CD4-positive, alpha-beta T cell treated with Interleukin-21 for 1 hour (primary cell): ENCODE measurements at places on chromosomes 12 and 14.
A peak's percentile ranks its signal among the peaks of the same experiment; 100 is the strongest.

DNA sequence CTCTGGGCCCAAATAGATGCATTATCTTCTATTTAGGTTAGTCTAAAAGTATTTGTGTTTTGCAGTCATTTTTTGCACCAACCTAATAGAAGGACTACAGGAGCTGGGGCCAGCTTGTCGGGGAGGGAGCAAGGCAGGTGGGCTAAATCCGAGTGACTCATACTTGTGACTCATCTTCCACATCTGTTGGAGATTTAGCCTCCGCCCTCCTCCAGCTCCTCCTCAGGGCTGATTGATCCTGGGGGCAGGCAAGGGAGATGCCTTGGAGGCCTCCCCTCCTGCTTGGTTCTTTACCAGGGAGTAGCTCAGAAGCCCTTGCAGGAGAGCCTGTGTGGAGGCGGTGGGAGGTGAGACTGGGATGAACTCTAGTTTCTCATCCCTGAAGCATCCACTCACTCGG is 27.9 kb downstream of the RHOF start:
- no peak for DNase-seq

DNA sequence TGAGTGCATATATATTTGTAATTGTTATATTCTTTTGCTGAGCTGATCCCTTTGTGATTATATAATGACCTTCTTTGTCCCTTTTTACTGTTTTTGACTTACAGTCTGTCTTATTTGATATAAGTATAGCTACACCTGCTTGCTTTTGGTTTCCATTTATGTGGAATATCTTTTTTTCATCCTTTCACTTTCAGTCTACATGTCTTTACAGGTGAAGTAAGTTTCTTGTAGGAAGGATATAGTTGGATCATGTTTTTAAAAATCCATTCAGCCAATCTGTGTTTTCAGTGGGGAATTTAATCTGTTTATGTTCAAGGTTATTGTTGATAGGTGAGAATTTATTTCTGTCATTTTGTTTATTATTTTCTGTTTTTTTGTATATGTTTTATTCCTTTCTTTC is 12.1 kb downstream of the GZMH start:
- DNase-seq = no peak

DNA sequence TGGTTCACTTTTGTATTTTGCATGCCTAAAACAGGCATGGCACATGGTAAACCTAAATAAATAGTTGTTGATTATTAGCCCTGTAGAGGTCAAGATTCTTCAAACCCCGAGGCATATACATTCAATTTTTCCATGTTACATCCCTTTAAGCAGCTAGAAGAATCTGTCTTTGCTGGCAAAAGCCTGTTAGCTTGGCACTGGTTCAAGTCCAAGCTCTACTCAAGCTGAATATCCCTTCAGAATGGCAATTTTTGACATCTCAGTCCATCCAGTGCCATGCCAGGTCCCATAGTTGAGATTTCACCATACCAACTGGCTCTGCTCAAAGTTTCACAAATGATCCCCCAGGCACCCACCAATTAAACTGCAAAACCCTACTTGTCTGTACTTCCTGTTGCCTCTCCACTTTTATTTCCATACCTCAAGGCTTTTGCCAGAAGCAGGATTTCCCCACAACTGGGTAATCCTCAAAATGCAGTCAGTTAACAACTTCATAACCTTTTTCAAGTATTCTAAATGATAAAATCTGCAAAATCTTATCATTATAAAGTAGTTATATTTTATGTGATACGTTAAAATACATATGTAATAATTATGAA is 9.0 kb upstream of the DCN start:
- DNase-seq = no peak

DNA sequence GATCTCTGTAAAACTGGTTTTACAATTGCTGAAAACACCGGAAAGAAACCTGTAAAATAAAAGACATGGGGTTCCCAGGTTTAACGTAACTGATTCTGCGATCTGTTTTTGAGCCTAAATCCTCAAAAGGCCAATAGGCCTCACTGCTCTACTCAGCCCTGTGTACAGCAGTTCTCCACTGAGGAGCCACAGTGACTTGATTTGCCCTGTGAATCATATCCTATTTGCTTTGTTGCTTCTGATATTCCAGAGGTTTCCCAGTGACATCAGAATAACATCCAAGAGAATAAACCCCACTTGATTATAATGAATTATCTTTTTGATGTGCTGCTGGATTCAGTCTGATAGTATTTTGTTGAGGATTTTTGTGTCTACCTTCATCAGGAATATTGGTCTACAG is 27.5 kb downstream of the MDM1 start:
- DNase-seq = no peak

DNA sequence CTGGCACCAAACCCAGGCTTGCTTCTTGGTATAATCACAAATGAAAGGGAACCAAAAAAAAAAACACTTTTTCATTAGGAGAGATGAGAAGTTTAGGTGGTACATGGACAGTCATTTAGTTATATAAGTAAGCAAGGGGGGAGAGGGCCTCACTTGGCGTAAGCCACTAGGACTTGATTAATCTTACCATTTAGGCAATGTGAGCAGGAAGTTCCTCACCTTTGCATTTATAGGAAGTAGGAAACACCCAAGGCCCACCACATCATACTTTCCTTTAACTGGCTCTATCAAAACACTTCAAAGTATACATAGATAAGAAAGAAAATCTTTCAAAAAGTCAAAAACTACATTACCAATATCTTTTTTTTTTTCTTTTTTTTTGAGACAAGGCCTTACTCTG is 6.7 kb upstream of the RPS6KA5 start:
- peak; percentile 65 for DNase-seq

GRCh38 chr14:75401361-75401760 is 26.5 kb upstream of the JDP2 start:
- DNase-seq = no peak

GRCh38 chr12:4044736-4045730 is 171.8 kb upstream of the PARP11 start:
- no peak for DNase-seq

DNA sequence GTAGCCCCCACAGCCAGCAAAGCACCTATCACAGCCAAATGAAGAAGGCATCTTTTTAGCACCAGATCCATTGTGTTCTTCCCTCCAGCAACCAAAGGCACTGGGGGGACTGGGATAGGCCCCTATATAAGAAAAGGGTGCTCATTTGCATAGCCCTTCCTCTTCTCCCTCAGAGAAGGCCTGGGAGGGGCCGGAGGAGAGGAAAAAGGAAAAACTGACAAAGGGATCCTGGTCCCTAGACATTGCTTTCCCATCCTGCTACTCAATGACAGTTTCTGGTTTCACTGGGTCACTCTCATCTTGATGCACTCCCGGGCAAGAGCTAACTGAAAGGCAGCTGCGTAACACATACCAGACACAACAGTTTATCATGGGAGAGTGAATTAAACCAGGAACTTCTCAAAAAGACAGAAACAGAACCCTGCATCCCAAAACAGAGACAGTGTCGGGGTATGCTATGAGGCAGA is at the start of gene PMEL:
TSS of gene PMEL (minus strand) at position 102 of the 467 bp plus-strand sequence. CDS start at position 71, 31 bp downstream.
- DNase-seq = no peak

GRCh38 chr12:43978556-43978955 is 142.7 kb downstream of the TMEM117 start:
- DNase-seq = no peak

DNA sequence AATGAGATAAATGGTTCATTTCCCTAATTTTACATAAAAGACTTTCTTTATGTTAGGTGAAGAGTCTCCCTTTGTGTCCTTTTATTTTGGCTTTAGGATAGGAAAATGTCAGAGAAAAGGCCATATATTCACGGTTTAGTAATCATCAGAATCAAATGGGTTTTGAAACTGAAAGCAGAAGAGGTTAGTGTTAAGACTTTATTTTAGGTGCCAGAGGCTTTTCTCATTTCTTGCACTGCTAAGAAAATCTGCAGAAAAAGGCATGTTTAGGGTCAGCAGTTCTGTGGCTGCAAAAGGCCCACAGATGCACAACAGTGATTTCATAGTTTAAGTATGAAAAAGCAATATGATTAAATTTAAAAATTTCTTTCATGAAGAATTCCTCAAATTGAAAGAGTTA is 80.4 kb upstream of the SINHCAF start:
- DNase-seq = no peak

GRCh38 chr14:99475179-99475578 is 5.5 kb downstream of the SETD3 start:
- DNase-seq = no peak

DNA sequence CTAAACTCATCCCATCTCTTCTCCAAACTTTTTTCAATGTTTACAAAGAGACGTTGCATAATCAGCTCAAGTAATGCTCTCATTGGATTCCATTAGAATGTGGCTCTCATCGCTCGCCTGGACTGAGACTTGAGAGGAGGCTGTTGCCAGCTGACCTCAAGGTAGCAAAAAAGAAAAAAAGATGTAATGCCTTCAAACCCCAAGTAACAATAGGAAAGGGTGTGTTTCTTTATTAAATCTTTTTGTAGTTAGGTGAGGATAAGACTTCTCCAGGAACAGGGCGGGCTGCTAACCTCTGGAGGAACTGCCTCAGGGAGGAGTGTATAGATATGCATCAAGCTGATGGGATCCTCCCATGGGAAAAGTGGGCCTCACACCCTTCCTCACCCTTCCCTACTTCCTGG is 956 bp upstream of the PTHLH start:
- no peak for DNase-seq

DNA sequence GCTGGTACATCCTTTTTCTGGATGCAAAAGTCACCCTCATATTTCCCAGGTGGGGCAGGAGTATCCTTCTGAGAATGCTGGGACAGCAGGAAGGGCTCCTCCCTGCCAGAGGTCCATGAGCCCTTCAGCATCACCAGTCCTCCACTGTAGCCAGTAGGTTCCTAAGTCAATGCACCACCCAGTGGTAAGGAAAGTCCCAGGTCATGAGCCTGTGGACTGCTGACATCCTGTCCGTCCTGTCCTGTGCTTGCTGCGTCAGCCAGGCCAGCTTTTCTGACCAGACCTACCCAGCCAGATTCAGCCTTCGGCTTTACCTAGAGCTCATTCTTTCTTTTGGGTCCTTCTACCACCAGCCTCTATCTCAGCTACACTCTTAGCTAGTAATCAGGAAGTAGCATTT is 23.0 kb upstream of the ACTN1 start:
- peak; percentile 15 for DNase-seq

DNA sequence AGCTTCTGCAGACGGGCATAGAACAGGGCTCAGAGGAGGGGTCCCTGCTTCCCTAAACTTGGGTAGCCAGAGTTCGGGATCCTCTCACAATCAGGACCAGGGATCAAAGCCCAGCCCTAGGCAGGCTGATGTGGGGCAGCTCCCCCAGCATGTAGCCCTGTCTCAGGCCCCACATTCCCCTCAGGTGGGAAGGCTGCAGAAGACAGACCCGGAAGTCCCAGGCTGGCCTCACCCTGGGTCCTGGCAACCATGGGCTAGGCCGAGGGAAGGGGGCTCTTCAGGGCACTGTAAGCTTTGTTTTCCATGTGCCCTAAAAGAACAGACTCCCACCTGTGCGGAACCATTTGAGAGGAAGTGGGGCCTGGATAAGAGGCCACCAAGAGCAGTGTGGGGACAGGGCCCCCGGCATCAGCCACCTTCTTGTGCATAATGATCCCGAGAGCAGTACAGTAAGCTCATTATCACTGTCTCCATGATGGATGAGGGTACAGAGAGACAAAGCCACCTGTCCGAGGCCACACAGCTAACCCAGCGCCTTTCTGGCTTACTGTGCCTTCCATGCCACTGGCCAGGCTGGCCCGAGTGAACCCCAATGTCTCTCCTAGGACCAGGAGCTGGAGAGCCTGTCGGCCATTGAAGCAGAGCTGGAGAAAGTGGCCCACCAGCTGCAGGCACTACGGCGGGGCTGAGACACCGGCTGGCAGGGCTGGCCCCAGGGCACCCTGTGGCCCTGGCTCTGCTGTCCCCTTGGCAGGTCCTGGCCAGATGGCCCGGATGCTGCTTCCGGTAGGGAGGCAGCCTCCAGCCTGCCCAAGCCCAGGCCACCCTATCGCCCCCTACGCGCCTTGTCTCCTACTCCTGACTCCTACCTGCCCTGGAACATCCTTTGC is 11.5 kb downstream of the CHGA start:
- no peak for DNase-seq

DNA sequence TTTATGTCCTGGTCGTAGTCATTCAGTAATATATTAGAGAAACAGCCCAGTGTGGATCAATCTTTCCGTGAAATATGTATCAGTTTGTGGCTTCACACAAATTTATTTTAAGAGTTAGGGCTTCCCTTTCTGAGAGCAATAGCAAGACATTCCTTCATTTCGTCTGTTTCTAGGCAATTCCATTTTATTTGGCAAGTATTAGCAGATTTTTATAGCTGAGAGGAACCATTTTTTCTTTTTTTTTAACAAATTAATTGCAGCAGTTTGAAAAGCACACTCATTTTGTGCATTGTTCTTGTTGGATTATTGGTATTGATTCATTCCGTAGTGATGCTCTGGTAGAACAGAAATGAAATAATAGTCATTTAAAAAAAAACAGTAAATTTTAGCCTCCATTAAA is 132.9 kb downstream of the SRGAP1 start:
- DNase-seq = no peak

- DNase-seq = no peak
Observed at GRCh38 chr12:132327336-132328171, 1.8 kb downstream of the GALNT9 start.

GRCh38 chr14:73472185-73473114 is 14.1 kb upstream of the NUMB start:
- peak; percentile 74 for DNase-seq

- no peak for DNase-seq
Observed at GRCh38 chr14:67703997-67704396, 2.3 kb downstream of the RDH12 start.

DNA sequence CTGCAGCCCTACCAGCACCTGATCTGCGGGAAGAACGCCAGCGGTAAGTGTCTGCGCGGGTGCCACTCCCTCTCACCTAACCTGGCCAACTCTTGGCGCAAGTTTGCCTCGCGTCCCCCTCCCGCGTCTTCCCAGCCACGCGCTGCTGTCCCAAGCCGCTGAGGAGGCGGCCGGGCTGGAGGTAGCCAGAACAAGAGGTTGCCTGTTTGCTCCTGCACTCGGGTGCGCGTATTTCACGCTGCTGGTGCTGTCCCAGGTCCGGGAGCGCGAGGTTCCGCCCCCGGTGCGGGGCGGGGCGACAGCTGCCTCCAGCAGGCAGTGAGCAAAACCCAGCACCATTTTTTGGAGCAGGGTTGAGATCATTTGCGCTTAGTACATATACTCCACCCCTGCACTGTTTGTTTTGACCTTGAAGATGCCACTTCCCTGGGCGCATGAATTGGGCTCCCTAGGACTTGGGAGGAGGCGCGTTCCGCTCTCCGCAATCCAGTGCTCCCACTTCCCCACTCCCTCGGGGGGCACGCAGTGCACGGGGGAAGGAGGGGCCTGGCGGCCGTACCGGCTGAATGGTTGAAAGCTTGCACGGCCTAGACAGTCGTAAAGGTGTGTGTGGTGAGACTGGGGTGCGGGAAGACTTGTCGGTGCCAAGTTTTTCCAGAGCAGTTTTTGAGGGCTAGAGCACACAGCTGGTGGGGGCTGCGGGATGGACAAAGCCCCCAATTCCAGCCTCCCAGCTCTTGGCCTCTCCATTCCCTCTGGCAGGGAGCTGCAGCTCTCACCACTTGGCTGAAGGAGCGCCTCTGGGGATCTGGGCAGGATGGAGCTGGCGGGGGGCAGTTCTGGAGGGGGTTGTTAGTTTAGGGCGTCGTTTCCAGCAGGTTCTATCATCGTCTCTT is 226.9 kb upstream of the CRY1 start:
- DNase-seq = peak; percentile 73

GRCh38 chr14:73211251-73212040 is 25.9 kb upstream of the PAPLN start:
- no peak for DNase-seq

GRCh38 chr14:22822016-22822570 is 6.9 kb upstream of the SLC7A7 start:
- no peak for DNase-seq

- DNase-seq = no peak
Observed at GRCh38 chr12:67208281-67209067, 60.7 kb upstream of the CAND1 start.

GRCh38 chr12:123363390-123363739 is 1.3 kb downstream of the SBNO1 start:
- DNase-seq = peak; percentile 33
